Caudate nucleus (tissue), 63 donors: ENCODE measurements at places on chromosomes 12 and 14.
A peak's percentile ranks its signal among the peaks of the same experiment; 100 is the strongest.

DNA sequence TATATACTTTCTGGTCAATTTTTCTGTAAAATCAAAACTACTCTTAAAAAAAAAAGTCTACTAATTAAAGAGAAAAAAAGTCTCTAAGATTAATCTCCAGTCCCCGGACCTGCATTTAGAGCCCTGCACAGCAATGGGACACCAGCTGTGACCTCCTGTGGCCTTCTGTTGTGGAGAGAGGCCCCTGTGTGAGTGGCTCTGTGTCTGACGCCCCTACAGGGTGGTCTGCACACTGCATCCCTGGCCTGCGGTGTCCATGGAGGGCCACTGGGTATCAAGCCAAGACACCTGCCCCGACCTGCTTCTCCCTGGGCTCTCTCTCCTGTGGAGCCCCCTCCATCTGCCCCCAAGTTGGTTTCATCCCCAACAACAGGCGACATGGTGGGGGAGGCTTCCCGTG is 248.0 kb upstream of the DIO3 start:
- DNase-seq: no peak

- no peak for DNase-seq
Observed at GRCh38 chr12:114189266-114189665, 216.7 kb downstream of the TBX5 start.

GRCh38 chr12:109951136-109951535 is 45.0 kb downstream of the GIT2 start:
- DNase-seq: no peak

GRCh38 chr12:10722905-10723746 is at the start of gene YBX3:
TSS of gene YBX3 (minus strand) at chr12:10723323. CDS start at chr12:10723111, 212 bp downstream.
- peak; percentile 16 for DNase-seq

GRCh38 chr12:80811957-80812708 is 95.4 kb downstream of the MYF5 start:
- DNase-seq: no peak

DNA sequence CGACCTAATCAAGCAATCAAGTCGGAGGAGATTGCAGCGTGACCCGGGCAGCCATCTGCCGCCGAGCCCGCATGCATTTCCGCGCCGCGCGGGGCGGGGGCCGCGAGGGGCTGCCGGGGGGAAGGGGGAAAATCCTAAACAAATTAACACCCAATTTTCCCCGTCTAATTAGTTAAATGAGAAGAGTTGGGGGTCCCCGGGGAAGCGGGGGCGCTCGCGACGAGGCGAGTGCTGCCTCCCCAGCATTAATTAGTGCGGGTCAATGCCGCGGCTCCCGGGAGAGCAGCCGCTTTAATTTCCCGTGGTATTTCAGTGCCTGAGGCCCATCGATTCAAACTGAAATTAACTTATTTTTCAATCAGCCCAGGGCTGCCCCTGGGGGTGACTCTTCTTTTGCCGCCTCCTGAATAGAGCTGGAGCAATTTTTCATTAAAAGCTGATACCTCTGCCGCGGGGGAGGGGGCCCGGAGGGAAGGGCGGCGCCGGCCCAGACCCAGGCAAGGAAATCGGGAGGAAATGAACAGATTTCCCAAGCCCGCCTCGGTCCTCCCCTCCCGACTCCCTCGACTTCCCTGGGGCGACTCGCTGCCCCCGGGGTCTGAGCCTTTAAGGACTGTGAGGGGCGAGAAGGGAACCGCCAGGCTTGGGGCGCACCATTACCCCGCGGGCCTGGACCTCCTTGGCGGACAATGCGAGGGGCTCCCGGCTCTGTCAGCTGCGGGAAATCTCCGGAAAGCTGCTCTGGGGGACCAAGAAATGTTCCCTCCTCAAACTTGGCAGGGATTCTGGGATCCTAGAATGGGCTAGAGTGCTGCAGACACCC is 18.9 kb downstream of the VSX2 start:
- DNase-seq: peak; percentile 25

DNA sequence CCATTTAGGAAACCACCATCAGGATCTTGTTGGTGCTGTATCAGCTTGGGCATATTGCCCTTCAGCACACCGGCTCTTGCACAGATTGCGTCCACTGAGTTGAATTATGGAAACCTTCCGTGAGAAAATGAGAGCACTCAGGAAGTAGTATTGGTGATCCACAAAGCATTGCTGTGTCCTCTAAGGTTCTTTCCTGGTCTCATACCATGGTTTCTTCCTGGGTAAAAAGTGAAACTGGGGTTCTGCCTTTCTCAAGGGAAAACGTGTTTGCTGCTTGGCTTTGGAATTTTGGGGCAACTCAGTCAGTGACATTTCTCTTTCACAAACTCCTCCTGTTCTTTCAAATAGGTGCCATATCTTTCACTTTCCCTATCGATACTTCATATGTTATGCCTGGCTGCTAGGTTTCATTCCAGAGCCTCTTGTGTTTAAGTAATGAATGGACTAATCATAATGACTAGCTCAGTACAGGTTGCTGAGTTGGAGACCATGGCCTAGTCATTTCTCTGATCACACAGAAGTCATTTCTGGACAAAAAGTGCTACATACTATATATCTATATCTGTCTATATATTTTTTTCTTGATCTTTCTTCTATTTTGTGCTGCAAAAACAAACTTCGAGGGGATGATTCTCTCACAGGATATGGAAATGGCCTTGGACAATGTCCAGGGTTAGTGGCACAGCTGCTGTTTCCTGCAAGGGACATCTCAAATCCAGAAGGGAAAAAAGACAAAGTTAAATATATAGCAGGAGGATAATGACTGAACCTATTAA is 423.4 kb downstream of the ZFP36L1 start:
- DNase-seq: no peak

- no peak for DNase-seq
Observed at GRCh38 chr12:27382171-27382795, 49.6 kb downstream of the BMAL2 start.

GRCh38 chr14:96363751-96364336 is 518 bp downstream of the GSKIP start:
- DNase-seq: no peak

DNA sequence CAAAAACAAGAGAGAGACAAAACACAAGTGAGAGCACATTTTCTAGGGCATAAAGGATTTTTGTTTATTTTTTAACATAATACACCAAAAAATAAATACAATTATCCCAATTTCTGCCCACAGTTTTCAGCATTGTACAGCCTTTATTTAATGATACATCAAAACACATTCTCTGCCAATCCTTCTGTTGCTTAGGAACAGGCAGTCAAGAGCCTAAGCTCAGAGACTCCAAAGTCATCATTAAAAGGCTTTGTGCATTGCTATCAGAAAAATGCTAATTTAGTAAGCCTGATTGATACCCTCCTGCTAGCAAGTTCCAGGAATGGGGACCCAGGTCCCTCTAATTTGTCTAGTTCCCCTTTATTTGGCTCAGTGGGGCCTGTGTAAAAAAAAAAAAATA is 536.5 kb downstream of the RPS29 start:
- DNase-seq: no peak

- peak; percentile 86 for DNase-seq
Observed at GRCh38 chr14:79701371-79701770, 509.9 kb downstream of the DIO2 start.

- no peak for DNase-seq
Observed at GRCh38 chr12:114821570-114821969, 137.6 kb upstream of the TBX3 start.

GRCh38 chr12:109589240-109589590 is 15.6 kb downstream of the MVK start:
- no peak for DNase-seq

DNA sequence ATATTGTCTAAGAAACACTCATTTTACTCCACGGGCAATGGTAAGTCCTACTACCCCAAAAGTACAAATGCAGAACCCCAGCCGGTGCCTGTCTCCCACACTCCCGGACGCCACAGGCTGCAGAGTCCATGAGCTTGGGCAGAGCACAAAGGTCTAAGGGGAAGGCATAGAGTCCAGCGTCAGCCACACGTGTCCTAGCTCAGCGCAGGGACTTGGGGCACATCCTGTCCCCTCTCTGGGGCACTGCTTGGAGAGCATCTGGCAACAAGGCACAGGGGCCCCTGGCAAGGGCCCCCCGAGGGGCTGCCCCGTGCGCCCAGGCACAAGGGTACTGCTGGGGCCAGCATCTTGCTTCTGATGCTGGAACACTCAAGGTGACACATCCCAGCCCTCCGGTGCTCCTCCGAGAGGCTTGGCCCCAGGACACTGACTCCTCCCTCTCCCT is 58.4 kb downstream of the BCL11B start:
- no peak for DNase-seq

DNA sequence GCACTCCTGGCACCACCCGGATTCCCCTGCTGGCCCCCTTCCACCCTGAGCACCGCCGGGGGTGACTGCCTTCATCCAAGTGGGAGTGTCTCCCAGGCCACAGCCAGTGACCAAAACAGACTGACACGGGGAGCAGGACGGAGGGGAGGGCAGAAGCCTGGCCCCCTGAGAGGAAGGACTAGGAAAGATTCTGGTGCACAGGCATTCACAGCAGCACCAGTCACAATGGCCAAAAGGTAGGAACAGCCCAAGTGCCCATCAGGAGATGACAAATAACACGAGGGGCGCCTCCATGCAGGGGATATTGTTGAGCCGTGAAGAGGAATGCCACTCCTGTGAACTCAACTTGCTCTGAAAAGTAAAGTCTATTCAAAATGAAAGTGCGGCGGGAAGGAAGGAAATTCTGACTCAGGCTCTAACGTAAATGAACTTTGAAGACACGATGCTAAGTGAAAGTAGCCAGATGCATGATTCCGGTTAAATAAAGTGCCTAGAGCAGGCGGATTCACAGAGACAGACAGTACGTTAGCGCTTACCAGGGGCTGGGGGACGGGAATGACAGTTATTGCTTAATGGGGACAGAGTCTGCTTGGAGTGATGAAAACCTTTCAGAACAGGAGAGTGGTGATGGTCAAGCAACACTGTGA is 146.1 kb upstream of the NCOR2 start:
- DNase-seq: no peak

DNA sequence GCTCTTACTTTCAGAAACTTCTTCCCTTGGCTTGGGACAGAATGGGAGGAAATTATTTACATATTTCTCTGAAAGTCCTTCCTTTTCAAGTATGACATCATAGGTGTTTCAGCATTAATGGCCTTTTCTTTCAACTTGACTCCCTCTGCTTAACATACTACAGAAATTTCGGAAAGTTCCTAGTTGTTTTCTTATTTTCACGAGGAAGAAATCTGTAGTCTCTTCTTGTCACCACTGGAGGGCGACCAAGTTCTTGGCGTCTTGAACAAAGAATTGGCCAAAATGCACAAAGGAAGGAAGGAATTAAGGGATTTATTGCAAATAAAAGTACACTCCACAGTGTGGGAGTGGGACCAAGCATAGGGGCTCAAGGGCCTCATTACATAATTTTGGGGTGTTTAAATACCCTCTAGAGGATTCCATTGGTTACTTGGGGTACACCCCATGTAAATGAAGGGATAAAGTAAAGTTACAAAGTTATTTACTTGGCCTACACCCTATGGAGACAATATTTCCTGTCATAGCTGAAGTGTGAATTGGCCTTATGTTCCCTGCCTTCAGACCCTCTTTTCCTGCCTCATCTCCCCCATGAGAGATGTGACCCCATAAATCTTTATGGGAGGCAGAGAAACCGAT is 70.4 kb downstream of the RPL10L start:
- no peak for DNase-seq

- no peak for DNase-seq
Observed at GRCh38 chr12:114240288-114240687, 165.7 kb downstream of the TBX5 start.

GRCh38 chr14:101903111-101903561 is 61.2 kb upstream of the DYNC1H1 start:
- DNase-seq: peak; percentile 77

DNA sequence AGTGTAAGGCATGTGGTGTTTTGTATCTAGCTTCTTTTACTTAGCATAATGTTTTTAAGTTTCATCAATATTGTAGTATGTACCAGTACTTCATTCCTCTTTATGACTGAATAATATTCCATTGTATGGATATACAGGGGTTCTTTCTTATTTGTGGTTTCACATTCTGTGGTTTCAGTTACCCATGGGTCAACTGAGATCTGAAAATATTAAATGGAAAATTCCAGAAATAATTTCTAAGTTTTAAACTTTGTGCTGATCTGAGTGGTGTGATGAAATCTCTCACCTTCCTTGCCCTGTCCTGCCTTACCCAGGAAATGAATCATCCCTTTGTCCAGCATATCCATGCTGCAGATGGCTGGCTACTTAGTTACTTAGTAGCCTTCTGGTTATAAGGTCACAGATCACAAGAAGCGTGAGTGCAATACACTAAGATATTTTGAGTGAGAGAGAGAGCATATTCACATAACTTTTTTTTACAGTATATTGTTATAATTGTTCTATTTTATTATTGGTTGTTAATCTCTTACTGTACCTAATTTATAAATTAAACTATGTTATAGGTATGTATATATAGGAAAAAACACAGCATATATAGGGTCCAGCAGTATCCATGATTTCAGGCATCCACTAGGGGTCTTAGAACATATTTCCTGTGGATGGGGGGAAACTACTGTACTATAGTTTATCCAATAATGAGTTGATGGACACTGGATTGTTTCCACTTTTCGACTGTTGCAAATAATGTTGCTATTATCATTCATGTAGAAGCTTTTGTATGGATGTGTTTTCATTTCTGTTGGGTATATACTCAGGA is 59.6 kb upstream of the LRTM2 start:
- DNase-seq: no peak
